Stomach (tissue), 19 donors: ENCODE measurements at places on chromosomes 3 and 15. TPM values are rescaled to one million over a fixed set of nuclear protein-coding genes. Genes with fewer than 3 reads are reported as not detected.

IL16 gene
- 5.8 TPM for polyA plus RNA-seq

MAP6D1 gene
- polyA plus RNA-seq, result not detected

PRTG gene
- not detected for polyA plus RNA-seq

SLCO2A1 gene
- polyA plus RNA-seq, result 1.9 TPM

PIK3R4 gene
- 10.4 TPM for polyA plus RNA-seq

FAN1 gene
- 5.7 TPM for polyA plus RNA-seq

SCAMP5 gene
- polyA plus RNA-seq, result 8.8 TPM

FAM107A gene
- polyA plus RNA-seq, result 35.6 TPM

SLC9C1 gene
- polyA plus RNA-seq, result not detected

NPAP1 gene
- polyA plus RNA-seq, result not detected

SRGAP3 gene
- 0.46 TPM for polyA plus RNA-seq

FURIN gene
- polyA plus RNA-seq, result 26.3 TPM

PDE8A gene
- 16.7 TPM for polyA plus RNA-seq

DUOX1 gene
- polyA plus RNA-seq, result 16.3 TPM

RASGRP1 gene
- 0.46 TPM for polyA plus RNA-seq

ROBO1 gene
- 3.7 TPM for polyA plus RNA-seq

CTDSPL2 gene
- 5.4 TPM for polyA plus RNA-seq

THSD4 gene
- 5.8 TPM for polyA plus RNA-seq

MITF gene
- 8.2 TPM for polyA plus RNA-seq

CHRFAM7A gene
- polyA plus RNA-seq, result 0.15 TPM

VWA5B2 gene
- 2.4 TPM for polyA plus RNA-seq

C3orf80 gene
- polyA plus RNA-seq, result 1.2 TPM

SOX2 gene
- polyA plus RNA-seq, result 6.1 TPM

CHRNA7 gene
- 1.1 TPM for polyA plus RNA-seq

LNP1 gene
- 1.6 TPM for polyA plus RNA-seq

A4GNT gene
- polyA plus RNA-seq, result 0.62 TPM

SPTBN5 gene
- 3.2 TPM for polyA plus RNA-seq

PTPN23 gene
- polyA plus RNA-seq, result 9.1 TPM

SAXO2 gene
- 14.8 TPM for polyA plus RNA-seq

IMPG2 gene
- not detected for polyA plus RNA-seq

LINGO1 gene
- polyA plus RNA-seq, result 1.3 TPM

CNTN6 gene
- polyA plus RNA-seq, result not detected

GPR149 gene
- polyA plus RNA-seq, result not detected
